ENCODE measurements at places on chromosomes 1 and 21.
A peak's percentile ranks its signal among the peaks of the same experiment; 100 is the strongest.

GRCh38 chr1:153262070-153262366 is 2.5 kb downstream of the LORICRIN start:
- no peak for DNase-seq

GRCh38 chr1:23081376-23081775 is 62.1 kb downstream of the KDM1A start:
- DNase-seq = no peak

- DNase-seq = no peak
Measured at GRCh38 chr1:42282867-42283583, 52.0 kb downstream of the FOXJ3 start.

DNA sequence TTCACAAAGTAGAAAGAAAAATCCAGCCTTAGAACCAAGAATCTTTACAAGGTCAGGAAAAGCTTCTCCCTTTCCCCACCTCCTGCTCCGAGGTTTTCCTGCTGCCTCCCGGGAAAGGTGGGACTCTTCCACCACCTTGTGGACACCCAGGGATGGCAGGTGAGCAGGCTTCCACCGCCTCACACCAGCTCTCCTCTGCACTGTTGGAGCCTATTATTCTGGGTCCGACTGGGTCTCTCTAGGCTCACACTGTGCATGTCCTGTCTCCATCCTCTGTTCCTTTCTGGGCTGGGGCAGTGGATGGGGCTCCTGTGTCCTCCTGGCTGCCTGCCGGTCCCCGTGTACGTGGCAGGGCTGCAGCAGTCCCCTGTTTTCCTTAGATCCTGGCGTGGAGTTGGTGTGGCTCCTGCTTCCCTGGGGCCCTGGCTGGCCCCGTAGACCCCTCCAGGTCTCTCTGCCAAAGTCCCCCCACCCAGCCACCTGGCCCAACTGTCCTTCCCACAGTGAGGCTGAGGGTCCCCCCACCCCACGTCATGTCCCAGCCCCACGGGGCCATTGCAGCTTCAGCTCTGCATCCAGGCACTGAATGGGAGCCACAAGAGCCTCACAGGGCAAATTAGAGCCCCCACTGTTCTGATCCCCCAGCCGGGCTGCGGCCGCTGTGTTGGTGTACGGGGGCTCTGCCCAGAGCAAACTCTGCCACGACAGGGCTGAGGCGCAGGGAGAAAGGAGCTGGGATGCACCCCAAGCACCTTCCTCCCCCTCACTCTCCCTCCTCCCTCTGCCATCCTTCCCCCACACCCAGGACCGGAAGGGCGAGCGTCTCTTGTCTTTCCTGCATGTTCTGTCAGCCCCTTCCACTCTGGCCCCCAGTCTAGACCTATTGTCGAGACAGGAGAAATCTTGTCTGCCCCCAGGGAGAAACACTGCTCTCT is 3.3 kb upstream of the SLC45A1 start:
- no peak for DNase-seq

GRCh38 chr1:20365421-20366055 is 74.9 kb downstream of the VWA5B1 start:
- DNase-seq = no peak

GRCh38 chr1:191260056-191260455 is 782.4 kb upstream of the BRINP3 start:
- DNase-seq = no peak

- no peak for DNase-seq
Measured at GRCh38 chr21:40177979-40178378, 310.7 kb downstream of the PCP4 start.

GRCh38 chr21:41894922-41895557 is 15.9 kb upstream of the PRDM15 start:
- no peak for DNase-seq

- no peak for DNase-seq
Measured at GRCh38 chr1:114803001-114803400, 22.5 kb upstream of the SIKE1 start.

DNA sequence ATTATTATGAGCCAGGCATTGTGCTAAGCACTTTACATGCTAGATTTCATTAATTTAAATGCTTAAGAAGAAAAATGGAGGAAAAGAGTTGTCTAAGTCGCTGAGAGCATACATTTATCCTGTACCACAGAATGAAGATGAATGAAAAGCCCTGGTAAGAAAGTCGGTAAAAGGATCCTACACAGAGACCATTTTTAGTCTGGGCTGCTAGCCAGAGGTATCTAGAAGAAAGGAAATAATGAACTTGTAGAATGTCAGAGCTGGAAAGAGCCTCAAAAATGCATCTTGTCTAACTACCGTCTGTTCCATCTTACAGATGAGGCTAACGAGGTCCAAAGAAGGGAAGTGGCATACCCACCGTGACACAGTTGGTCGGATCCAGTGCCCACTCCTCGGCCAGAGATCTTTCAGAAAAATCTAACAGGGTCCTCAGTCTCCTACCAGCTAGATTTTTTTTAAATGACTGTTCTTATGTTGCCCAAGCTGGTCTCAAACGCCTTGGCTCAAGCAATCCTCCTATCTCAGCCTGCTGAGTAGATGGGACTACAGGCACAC is 12.2 kb upstream of the TNR start:
- DNase-seq = no peak

DNA sequence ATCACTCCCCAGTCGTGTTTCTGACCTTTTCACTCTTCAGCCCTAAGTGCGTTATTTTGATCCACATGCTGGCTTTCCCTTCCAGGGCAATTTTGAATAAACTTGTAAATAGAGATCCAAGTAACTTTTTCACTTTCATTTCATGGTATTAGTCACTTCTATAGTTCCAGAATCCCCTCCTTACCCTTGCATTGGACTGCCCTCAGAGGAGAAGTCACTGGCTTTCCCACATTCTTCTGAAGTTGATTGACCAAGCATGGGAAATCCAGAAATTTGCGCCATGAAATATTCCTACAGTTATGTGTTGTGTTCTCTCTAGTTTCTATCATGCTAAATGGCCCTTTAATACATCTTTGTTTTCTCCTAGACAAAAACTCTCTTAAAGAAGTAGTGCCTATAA is 177.3 kb upstream of the GORAB start:
- DNase-seq = no peak

GRCh38 chr1:1244192-1244811 is 2.2 kb downstream of the C1QTNF12 start:
- DNase-seq = no peak

DNA sequence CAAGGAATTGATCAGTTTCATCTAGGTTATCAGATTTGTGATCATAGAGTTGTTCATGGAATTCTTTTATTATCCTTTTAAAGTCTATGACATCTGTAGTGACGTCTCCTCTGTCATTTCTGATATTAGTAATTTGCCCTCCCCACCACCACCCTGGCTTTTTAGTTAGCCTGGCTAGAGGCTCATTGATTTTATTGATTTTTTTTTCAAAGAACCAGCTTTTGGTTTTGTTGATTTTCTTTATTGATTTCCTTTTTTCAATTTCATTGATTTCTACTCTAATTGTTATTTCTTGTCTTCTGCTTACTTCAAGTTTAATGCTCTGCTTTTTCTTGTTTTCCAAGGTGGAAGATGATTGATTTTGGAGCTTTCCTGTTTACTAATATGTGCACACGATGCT is 23.3 kb upstream of the TBX19 start:
- DNase-seq = no peak

DNA sequence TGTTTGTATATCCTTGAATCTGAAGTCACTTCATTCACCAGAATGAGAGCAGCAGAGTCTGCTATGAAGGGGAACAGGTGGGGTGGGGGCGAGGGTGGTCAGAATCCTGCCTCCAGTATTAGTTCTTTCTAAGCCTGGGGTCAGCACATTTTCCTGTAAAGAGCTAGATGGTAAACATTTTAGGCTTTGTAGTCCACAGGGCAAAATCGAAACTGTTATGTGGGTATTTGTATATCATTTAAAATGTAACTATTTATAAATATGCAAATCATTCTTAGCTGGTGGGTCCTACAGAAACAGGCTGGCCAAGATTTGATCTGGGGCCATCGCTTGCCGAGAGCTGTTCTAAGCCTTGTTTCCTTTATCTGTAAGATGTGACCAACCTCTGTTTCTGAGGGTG is 96.0 kb downstream of the IGSF21 start:
- no peak for DNase-seq

GRCh38 chr1:233224311-233224710 is 71.2 kb downstream of the PCNX2 start:
- DNase-seq = no peak

GRCh38 chr21:42540396-42540795 is 26.7 kb downstream of the SLC37A1 start:
- DNase-seq = no peak

DNA sequence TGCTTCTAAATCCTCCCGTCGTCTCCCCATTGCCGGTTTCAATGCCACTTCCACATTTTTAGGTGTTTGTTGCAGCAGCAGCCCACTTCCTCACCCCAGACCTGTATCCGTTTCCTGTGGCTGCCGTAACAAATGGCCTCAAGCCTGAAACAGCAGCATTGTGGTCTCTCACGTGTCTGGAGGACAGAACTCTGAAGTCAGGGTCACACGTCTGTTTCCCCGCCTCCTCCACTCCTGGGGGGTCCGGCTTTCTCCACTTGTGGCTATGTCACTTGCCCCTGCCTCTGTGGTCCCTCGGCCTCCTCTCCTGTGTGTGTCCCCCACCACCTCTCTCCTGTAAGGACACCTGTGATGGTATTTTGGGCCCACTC is 21.8 kb downstream of the TRPM2 start:
- peak; percentile 20 for DNase-seq

GRCh38 chr1:170808216-170808885 is 127.0 kb upstream of the MROH9 start:
- DNase-seq = no peak

GRCh38 chr1:65535981-65536380 is 115.5 kb downstream of the LEPR start:
- DNase-seq = no peak

GRCh38 chr1:179910934-179911333 is 28.8 kb downstream of the TOR1AIP1 start:
- DNase-seq = no peak

GRCh38 chr1:32965251-32965747 is 690 bp upstream of the RNF19B start:
- DNase-seq = no peak

DNA sequence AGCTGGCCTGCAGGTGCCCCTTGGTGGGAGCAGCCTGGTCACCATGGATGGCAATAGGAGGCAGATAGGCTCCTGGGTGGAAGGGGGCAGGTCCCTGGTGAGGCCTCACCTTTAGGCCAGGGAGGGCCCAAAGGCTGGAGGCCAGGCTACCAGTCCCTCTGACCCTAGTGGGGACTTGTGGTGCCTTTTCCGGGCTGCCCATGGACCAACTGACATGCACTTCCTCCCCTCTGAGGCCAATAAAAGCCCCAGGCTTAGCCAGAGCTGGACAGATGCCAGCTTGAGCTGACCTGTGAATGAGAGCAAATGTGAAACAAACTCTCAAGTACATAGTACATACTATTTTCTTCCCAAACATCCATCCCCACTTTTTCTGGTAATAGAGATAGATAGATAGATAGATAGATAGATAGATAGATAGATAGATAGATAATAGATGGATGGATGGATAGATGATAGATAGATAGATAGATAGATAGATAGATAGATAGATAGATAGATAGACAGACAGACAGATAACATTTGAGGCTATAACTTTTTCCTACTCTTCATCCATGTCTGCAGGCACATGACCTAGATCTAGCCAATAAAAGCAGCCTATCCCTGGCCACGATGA is 9.2 kb upstream of the CTTNBP2NL start:
- DNase-seq = no peak

GRCh38 chr1:177948336-177948972 is 21.4 kb downstream of the SEC16B start:
- DNase-seq = peak; percentile 20

GRCh38 chr21:36608041-36608896 is 90.6 kb upstream of the SIM2 start:
- no peak for DNase-seq

GRCh38 chr1:44613941-44614340 is 60.3 kb downstream of the TMEM53 start:
- DNase-seq = no peak

DNA sequence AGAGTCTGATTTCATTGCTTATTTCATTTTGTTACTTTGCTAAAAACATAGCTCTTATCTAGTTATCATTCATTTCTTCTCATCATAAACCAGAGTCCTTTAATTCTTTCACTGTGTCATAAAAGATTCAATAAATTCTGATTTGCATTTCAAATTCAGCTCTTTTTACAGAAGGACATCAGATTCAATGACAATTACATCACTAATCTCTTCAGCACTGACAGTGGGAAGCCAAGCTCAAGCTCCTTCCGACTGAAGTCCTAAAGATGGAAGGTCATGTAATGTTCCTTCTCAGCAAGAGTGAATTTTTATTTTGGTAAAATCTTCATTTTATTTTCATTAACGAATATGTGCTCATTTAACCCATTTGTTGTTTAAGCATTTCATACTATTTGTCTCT is 530.7 kb upstream of the ADGRL2 start:
- no peak for DNase-seq

DNA sequence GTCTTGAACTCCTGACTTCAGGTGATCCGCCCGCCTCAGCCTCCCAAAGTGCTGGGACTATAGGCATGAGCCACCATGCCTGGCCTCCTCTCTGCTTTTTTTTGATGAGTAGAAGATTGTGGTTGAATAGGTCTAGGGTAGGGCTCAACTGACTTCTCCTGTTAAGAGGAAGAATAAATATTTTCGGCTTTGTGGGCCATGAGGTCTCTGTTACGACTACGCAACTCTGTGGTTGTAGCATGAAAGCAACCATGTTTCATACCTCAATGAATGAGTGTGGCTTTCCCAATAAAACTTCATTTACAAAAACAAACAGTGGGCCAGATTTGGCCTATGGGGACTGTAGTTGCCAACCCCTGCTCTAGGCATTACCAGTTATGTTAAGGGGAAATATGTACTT is 67.8 kb downstream of the NID1 start:
- DNase-seq = no peak

DNA sequence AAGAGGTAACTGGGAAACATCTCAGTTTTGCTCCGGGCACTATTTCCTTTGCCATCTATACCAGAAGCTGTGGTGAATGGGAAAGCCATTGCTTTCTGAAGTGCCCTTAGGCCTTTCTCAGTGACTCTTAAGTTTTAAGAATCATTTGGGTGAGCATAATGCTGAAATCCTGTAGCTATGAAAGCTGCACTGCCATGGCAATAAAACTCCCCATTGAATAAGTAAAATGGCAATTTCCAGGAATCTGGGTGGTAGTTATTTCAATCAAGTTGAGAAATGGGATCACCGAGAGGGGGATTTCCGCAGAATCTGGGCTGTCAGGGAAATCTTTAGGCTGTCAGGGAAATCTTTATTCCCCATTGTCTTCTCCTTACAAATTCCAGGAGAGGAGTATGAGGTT is 26.8 kb upstream of the MACF1 start:
- DNase-seq = no peak

DNA sequence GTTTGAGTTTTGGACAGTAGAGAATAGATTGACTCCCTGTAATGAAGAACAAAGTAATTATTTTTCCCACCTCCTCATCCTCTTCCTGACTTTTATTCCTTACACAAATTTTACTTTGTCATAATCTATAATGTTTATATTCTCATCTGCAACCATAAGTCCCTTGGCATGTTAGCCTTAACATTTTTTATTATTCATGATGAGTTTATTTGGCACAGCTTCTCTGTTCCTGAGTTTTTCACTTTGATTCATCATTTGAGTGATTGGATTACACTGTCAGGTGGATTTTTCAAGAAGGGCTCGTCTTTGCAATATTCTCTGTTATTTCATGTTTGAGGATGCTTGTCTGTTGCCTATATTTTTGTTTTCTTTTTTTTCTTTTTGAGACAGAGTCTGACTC is 35.7 kb downstream of the TNFRSF8 start:
- no peak for DNase-seq

Data from memory B cell (primary cell).